ENCODE measurements at places on chromosomes 11 and 22. TPM values are rescaled to one million over a fixed set of nuclear protein-coding genes. Genes with fewer than 3 reads are reported as not detected.

Gene PATE2
- 0.23 TPM for total RNA-seq

Gene KIF18A
- total RNA-seq: 0.86 TPM

DNA sequence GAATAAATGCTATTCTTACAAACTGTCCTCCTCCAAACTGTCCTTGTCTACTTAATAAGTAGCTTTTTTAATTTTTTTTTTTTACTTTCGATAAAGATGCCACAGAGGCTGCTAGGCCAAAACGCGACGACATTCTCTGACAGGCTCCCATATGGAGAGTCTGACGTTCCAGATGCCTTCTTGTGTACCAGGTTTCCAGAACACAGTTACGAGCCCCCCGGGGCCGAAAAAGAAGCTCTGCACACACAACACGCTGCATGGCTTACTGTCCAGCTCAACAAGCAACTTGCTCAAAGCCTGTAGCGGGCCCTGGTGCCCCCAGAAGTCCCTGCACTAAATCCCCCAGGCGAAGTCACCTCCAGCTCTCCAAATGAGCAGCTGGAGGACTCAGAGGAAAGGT is 39.3 kb downstream of the LARGE1 start:
- no peak for DNase-seq

DNA sequence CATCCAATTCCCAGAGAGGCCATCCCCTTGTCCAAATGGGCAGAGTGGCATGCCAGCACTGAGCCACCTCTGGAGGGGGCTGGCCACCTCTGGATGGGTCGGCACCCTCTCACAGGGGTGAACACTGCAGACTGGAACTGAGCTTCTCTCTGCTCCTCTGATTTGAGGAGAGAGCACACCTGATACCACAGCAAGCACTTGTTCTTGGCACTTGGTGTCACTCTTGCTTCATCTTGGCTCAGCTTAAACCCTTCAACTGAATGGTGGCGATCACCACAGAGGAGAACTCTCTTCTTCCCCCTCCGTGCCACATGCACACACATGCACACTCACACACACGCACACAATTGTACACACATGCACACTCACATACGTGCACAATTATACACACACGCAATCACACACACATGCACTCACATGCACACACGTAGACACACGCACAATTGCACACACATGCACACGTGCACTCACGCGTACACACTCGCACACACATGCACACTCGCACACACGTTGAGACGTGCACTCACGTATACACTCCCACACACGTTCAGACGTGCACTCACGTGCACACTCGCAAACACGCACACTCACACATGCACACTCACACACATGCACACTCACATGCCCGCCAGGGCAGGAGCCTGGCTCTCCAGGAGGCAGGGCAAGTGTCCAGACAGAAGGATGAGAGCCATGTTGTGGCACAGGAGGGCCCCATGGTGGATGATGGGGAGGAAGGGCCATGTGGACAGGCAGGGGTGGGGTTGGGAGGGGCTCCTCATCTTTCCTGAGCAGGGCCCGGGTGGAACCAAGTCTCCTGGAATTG is 23.4 kb downstream of the OVOL1 start:
- no peak for DNase-seq

Gene TMPRSS6
- 0.31 TPM for total RNA-seq

GRCh38 chr11:115266066-115266639 is 238.1 kb downstream of the CADM1 start:
- no peak for DNase-seq

Gene THYN1
- 52.1 TPM for total RNA-seq

Gene SCN3B
- total RNA-seq: 2.1 TPM

- no peak for DNase-seq
Measured at GRCh38 chr11:15141381-15141780, 26.7 kb downstream of the INSC start.

GRCh38 chr11:83721263-83721662 is 435.1 kb upstream of the CCDC90B start:
- no peak for DNase-seq

- DNase-seq: no peak
Measured at GRCh38 chr22:22927888-22928665, 40.5 kb downstream of the IGLL5 start.

- DNase-seq: peak; percentile 75
Measured at GRCh38 chr11:63573881-63574855, 11.0 kb upstream of the PLAAT2 start.

DNA sequence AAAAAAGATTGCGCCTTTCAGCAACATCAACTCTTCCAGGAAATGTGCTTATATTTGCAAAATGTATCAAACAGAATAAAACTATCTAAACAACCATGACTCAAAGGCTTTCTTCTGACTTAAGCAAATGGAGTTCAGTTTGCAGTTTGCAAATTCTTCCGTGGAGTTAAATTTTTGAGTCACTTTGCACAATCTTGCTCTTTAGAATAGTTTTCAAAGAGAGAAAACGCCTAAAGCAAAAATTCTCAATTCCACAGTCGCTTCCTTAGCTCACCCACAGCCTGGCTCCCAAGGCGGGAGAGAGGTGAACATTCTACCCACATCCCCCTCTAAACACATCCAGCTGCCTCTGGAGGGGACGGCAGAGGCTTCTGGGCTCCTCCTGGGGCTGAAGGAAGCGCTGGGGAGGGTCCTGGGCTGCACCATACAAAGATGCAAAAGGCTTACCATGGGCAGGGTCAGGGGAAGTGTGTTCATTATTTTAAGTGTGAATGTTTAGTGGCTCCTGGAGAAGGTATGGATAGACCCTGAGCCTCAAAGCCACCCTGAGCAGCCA is 1487.3 kb downstream of the TBC1D22A start:
- no peak for DNase-seq

GRCh38 chr11:132337819-132338416 is 967.5 kb downstream of the NTM start:
- DNase-seq: no peak

Gene RAB39A
- total RNA-seq: 0.42 TPM

- DNase-seq: no peak
Measured at GRCh38 chr22:41043722-41044121, 48.7 kb upstream of the EP300 start.

Gene OR51A4
- not detected for total RNA-seq

DNA sequence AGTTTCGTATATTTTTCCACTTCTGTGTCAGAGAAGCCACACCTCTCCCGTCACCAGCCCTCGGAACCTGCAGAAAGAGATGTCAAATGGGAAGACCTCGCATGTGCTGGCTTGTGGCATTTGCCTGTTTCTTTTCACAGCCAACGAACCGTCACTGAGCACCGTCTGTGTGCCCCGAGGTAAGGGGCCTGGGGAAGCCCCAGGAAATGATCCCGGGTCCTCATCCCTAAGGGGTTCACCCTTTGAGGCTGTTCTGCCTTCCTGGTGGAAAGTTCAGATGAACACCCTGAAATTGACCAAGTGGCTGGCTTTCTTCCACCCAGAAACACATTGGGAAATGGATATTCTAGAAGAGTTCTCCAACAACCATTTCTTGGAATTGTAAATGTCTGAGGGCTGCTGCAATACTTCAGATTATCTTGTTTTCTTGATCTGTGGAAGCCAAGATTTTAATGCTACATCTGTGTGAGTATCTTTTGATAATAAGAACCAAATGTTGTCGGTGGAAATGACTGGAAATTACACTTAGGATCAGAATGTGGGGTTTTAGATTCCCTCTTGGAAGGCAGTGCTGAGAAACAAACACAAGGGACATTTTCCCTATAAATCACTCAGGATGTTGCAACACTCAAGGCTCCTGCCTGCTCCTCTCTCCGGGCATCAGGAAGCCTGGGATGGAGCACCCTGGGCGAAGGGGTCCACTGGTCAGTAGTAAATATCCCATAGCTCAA is 37.6 kb downstream of the RIBC2 start:
- DNase-seq: peak; percentile 71

DNA sequence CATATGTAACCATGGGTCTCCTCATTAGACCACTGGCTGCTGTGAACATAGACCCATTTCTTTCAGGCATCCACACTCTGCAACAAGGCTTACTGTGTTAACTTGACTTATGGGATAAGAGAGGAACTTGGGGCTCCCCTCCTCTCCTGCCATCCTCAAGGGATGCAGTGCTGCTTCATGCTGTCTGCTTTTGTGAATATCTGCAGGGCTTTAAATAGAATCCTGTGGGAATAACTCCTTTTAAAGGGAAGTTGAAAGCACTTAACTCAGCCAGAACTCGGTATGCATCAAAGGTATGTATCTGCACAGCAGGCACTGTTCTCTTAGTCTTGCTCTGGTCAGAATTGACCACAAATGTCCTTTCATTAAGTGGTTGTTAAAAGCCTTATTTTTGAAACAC is 222.5 kb upstream of the KIRREL3 start:
- DNase-seq: no peak

Gene DNAJB7
- not detected for total RNA-seq

All from ureter (tissue), 1 donor.